ENCODE measurements at places on chromosomes 7 and 10.

GRCh38 chr10:62249957-62250356 lies 18.7 kb downstream of the RTKN2 start:
- DNase-seq: no peak

GRCh38 chr7:99531354-99531765 lies 20.6 kb downstream of the FAM200A start:
- no peak for DNase-seq

GRCh38 chr7:146090023-146090645 lies 26.5 kb upstream of the CNTNAP2 start:
- DNase-seq: peak; percentile 49

DNA sequence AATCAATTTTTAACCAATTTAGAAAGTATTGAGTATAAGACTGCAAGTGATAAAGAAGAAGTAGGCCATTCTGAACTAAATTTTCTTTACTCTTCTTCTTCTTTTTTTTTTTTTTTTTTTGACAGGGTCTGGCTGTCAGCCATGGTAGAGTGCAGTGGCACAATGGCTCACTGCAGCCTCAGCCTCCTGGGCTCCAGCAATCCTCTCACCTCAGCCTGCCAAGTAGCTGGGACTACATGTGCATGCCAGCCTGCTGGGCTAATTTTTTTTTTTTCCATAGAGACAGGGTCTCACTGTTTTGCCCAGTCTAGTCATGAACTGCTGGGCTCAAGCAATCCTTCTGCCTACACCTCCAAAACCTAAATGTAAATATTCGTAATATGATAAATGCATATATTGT lies 63.2 kb downstream of the DGKB start:
- DNase-seq: no peak

- DNase-seq: no peak
These were observed 65.4 kb downstream of the TRUB1 start for GRCh38 chr10:115003396-115003795.

- DNase-seq: peak; percentile 59
These were observed 166.9 kb upstream of the RNF32 start for GRCh38 chr7:156473476-156474240.

DNA sequence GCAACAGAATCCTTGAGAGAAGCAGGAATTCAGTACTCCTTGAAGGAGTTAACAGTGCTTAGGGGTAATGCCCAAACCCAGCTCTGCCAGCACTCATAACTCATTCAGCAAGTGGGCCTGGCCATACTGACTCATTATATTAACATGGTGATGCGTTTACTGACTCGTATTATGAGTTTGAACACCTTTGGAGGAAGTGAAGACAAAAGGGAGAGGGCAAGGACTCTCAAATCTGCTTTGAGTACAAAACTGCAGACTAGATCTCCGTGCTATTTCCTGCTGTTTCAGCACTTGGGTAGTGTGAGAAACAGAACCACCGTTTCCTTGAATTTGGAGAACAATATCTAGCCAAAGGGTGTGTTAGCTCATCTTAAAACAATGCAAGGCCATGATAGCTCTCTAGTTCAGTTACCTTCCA lies 30.8 kb downstream of the SLC16A9 start:
- DNase-seq: no peak

DNA sequence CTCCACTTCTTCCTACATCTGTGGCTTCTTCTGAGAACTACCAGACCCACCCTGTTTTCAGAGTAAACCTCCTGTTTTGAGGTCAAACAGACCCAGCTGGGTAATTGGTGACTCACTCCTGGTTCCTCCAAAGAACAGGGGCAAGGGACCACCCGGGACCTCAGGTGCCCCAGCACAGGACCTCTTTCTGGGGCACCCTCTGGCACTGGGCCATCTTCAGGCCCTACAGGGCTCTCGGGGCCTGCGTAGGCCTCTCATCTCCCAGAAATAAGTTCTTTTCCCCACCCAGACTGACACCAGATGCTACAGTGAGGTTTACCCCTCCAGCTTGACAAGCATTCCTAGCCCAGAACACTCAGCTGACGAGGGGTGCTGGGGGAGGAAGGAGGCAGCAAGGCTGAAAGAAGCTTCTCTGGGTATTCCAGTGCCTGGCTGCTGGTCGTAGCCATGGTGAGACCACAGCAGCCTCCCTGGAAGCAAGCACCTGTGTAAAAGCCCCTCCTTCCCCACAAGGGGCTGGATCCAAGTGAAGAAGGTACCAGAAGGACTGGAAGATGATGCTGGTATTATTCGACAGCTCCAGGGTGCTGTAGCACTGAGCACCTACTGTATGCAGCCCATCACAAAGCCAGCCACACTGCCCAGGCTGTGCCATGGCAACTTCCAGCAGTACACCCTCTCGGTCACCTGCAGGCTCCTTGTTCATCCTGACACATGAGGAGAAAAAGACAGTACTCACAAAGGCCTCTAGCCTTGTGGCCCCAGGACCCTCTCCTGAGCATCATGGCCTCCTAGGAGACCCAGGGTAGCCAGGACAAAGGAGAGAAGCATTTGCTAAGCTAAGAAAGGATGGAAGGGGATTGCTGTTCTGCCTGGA lies 47.4 kb downstream of the ALOX5 start:
- no peak for DNase-seq

- peak; percentile 91 for DNase-seq
These were observed 25.0 kb downstream of the ABLIM1 start for GRCh38 chr10:114632869-114633715.

- DNase-seq: peak; percentile 36
These were observed 130.1 kb downstream of the TNS3 start for GRCh38 chr7:47451851-47452205.

- peak; percentile 42 for DNase-seq
These were observed 68.1 kb upstream of the FOXK1 start for GRCh38 chr7:4613846-4614548.

DNA sequence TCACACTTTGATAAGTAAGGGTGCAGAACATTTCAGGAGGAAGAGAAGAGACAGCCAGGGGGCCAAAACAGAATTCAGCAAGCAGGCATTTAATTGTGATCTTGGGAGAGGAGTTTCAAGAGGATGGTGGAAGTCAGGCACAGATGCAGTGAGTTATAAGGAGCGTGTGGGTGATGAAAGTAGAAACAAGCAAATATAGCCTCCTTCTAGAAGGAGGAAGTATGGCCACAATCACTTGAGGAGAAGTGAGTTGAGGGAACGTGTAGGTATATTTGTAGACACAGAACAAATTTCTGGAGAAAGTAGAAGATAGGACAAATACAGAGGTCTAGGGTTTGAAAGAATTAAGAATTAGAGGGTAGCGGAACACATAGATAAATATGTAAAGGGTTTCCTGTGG lies 165.8 kb downstream of the CACNB2 start:
- DNase-seq: no peak

DNA sequence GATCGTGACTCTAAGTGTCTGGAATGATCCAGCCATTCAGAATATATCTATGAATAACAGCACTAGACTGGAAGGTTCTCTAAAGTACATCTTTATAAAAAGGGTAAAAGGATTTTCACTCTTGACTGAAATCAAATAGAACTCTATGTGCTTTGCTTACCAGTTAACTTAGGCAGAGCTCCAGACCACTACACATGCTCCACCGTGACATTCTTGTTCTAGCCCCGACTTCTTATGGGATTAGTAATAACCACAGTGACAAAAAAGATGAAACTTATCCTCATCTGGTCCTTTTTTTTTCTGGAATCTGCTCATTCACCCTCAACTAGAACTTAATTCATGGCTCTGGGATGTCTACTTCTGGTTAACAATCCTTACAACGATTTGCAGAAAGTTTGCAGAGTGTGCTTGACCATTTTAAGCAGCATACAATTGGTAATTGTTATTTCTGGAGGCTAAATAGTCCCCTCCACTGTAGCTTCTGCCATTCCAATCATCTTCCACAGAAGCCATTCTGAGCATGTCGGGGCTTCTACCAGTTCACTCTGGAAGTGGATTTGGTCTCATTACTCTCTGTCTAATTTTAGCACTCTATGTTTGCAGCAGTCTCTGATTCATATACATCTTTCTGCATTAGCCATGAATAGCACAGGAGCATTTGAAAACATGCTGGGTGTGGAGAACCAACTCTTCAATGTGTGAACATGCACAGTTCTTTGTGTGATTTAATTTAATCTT lies 163.7 kb upstream of the CDC14C start:
- no peak for DNase-seq

- DNase-seq: no peak
These were observed 2.4 kb downstream of the SH2D4B start for GRCh38 chr10:80540136-80540535.

- no peak for DNase-seq
These were observed 109.1 kb downstream of the AGMO start for GRCh38 chr7:15452670-15453069.

GRCh38 chr7:82057476-82057875 lies 287.6 kb upstream of the HGF start:
- no peak for DNase-seq

DNA sequence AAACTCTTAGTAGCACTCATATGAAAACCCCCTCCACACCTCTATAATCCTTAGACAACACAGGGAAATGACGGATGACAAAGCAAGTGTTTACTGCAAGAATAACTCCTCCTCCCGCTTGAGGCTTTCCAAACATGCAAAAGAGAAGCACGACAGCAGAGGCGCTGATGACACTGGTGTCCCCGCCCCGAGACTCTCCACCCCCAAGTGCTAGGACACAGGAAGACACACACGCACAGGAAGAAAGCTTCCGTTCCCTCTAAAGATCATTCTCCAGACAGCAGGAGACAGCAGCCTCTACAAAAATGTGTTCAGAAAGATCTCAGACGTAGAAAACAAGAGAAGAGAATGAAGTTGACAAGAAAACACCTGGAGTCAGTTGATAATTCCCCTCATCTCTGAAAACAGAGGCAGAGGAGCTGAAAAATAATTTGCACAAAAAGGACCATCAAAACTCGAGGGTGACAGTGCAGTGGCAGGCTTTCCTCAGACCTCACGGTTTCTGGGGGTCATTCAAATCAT lies 90.2 kb downstream of the DLG5 start:
- DNase-seq: no peak

DNA sequence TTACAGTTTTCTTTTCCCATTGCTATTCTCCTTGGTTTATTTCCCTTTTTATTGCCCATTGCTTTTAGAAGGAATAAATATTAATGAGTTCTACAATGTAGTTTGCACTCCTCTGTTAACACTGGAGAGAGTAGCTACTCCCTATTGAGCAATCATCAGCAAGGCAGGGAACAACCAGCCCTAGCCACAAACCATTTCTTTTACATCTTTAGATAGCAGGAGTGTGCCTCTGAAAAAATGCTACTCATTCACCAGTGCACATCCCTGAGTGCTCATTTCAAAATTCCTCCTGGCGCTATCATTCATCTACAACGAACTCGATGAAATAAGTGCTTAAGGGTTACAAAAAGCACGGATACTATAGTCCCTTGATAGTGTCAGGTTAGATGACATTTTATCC lies 252.9 kb downstream of the THSD7A start:
- no peak for DNase-seq

DNA sequence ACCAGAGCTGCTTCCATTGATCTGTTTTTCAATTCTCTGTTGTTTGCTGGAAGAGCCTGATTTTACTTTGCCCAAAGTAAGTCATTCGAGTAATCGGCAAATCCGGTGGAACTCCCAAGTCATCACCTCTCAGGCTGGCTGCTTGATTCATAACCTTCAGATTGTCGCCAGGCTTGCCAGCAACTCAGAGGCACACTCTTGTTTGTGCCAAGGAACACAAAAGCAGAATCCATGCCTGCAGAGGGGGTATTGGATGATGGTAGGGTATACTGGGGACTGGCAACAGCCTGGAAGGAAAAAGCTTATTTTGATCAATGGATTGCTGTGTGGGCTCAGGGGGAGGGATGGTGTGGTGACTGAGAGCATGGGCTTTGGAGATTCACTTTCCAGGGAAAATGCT lies 542.4 kb downstream of the SORCS3 start:
- no peak for DNase-seq

DNA sequence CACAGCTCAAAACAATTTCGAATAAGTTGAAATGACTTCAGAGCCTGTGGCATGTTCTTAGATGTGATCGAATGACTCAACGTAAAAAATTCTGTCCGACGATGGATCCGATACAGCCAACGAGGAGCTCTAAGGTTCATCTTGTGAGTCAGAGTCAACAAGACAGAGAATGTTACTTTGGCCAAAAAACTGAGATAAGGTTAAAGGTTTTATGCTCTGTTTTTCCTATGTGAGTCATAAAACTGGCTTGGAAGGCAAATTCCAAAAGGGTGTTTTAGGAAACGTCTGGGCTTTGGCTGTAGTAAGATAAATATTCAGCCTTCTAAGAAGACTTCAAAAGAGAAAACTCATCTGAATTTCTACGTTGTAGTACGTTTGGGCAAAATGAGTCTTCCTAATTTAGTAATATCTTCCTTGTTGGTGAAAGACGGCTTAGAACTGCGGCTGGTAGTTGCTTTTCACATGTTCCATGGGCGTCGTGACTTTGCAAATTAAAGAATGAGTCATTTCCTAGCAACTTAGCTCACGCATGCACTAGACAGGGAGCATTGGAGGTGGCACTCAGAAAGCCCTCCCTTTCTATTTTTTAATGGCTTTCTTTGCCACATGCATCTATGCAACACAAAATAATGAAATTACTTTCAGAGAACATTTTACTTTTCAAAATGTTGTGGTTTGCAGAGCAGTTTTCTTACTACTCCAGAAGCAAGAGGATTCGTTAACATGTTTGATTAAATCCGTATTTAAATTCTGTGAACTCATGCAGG lies 28.2 kb downstream of the PFKP start:
- no peak for DNase-seq

DNA sequence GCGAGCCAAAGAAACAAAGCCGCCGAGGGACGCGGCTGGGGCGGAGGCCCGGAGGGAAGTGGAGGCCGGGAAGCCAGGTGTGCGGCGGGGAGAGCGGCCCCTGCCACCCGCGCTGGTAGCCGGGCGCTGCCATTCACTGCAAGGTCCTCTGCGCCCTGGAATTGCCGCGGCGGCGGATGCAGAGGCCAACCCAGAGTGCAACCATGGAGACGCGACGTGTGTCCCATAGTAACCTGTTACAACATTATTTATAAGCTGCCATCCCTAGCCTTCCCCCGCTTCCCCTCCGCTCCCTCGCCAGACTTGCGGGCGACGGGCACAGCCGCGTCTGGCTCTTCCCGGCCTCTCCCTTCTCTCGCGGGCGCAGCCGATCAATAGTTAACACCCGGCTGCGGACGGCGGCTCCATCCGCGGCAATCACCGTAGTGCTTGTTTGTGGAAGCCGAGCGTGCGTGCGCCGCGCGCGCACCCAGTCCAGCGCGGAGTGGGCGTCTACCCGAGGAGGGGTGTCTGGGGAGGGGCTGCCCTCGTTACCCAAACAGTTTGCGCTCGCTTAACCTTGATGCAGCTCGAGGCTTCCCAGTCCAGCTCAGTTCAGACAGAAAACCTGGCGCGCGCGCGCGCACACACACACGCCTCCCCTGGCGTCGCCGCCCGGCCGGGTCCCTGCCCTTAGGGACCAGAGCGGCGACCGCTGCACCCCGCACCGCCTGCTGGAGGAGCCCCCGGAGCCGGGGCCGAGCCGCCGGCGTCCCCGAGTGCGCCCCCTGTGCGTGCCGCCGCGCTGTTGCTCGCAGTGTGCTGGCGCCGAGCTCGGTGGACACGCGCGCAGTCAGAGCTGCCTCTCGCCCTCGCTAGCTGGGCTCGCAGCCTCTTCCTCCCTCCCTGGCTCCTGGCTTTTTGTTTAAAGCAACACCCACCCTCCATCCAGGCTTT lies 165.4 kb upstream of the DPP6 start:
- DNase-seq: no peak
